ENCODE measurements at places on chromosomes 11 and 22.

GRCh38 chr11:33655842-33656600, 44.6 kb downstream of the C11orf91 start:
- no peak for DNase-seq

DNA sequence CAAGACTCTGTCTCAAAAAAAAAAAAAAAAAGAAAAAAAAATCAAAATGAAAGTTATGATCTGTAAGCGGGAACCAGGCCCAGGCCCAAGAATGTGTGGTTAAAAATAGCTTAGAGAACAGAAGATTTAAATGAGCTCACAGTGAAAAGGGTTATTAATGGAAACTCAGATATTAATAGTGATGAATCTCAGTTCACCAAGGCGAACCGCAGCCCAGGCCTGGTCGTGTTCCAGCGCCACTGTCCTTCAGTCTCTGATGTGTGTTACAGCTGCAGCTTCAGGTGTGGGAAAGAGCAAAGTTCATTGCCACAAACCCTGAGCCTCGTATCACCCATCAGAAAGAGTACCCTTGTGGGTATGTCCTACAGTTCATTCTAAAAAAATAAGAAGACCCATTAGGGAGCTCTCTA, 107.1 kb downstream of the GAB2 start:
- DNase-seq: no peak

DNA sequence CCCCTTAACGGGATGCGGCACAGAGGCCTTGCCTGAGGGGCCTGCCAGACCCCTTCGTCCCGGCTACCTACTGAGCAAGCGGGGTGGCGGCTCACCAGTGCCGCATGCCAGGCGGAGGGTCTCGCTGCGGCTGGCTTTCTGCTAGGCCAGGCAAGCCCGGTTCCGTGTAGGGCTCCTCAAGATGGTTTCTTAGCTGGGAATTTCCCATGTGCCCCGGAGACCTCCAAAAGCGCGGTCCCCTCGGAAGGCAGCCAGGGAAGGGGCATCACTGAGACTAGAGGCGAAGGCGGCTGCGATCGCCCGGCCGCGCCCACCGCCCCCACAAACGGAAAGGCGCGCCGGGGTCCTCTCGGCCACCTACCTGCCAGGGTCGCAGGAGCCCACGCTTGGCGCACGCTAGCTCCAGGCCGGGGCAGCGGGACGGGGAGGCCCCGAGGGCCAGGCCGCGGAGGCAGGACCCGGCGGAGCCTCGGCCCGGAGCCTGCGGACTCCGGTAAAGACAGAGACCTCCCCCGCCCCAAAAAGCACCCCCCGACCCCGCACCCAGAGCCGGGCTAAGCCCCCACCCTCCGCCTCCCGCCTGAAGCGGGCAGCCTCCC, 23.8 kb downstream of the MICAL3 start:
- peak; percentile 40 for DNase-seq

GRCh38 chr11:20368438-20368837, 4.9 kb downstream of the HTATIP2 start:
- DNase-seq: no peak

DNA sequence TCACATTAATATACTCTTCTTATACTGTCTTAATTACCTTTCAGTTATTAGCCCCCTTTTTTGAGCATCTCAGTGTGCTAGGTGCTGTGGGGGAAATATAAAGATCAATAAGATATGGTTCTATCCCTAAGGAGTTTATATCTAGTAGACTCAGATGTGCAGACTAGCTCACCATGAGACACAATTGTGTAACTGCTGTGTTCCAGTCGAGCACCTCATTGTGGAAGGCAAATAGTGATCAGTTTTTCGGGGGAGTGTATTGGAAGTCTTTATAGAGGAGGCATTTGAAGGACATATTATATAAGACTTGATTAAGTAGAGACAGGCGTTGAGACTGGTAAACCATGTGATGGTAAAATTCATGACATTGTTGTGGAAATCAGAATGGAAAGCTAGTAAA, 11.8 kb downstream of the PDE3B start:
- DNase-seq: no peak

DNA sequence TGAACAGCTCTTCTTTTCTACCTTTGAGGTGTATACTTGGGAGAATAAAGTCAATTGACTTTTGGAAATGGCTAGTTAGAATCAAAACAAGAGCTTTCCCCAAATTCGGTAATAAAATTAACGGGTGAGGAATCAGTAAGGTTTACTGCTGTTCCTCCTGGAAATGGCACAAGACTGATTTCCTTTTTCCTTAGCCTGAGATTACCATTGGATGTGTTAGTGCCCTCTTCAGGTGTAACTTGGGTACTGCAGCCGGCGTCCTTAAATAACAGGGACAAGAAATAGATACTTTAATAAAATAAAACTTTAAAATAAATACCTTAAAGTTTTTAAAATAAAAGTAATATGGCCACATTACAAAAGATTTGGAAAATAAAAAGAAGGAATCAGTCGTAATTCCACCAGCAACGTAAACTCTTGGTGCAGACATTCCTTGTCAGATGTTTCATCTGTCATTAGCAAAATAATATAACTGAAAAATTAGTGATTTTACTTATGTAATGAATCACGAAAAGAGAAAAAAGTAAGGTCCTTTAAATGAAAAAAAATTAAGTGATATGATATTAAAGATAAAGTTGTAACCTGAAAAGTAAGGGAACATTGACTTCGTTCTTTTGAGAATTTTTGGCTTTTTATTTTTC, 29.7 kb downstream of the ZFTA start:
- DNase-seq: peak; percentile 87

DNA sequence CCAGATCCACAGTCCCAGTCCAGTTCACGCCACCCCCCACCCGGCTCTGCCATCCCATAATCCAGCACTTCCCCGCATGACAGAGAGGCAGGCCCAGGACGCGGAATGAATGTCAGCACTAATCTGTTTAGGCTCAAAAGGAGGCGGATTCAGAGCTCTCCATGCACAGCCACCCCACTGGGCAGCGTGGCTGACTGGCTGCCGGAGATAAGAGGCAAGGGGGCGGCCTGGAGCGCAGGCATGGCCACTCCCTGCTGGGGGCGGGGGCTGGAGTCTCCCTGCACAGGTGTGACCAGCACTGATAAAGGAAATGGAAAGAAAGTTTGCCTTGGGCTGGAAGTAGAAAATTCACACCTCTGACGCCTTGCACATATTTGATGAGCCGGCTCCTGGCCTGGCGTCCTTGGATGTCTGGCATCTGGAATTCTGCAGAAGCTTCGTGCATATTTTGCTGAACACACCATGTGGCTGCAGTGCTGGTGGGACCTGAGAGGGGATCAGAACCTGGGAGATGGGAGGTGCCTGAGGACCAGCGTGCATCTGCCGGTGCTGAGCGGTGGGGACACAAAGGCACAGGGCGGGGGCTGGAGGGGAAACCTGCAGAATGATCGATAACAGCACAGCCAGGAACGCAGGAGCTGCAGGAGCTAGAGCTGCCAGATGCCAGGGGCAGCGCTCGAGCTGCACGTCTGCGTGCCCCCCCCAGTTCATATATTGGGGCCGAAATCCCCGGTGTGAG, 344.4 kb downstream of the CTTN start:
- no peak for DNase-seq

- no peak for DNase-seq
Observed at GRCh38 chr11:83004746-83005556, 66.7 kb downstream of the RAB30 start.

GRCh38 chr22:47257566-47257965, 495.1 kb downstream of the TBC1D22A start:
- no peak for DNase-seq

DNA sequence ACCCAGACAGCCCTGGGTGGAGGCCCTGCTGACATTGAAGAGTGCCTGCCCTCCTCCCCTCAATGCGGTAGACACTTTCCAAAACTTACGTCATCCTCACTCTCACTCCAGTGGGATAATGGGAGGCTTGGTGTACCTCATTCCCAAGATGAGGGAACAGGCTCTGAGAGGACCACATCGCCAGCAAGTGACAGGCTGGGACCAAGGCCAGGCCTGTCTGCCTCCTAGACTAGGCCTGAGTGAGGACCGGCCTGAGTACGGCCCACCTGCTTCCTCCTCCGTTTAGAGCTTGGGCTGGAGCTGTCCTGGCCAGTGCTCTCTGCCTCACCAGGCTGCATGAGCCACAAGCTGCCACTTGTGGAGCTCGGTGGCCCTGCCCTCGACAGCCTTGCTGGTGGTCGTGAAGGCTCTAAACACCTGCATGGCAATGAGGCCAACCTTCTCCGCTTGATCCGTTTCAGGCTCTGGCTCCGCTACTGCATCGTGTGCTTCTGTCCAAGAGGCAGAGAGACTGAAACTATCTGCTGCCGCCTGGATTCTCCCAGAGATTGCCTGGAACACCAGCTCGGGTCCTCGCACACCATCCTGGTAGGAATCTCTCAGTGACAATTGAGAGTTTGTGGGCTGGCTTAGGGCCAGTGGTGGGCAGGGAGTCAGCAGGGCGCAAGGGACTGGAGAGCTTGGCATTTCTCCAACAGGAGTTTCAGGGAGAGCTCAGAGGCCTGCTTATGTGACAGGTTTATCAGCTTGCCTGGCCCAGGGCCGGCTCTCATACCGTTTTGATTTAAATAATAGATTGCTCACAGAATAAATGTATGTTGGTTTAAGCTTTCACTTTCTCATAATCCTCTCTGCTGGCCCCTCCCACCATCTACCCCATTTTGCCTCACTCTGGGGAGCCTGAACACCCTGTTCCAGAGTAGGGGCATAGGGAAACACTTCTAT, 9.4 kb downstream of the LRRC75B start:
- DNase-seq: no peak

- no peak for DNase-seq
Observed at GRCh38 chr22:49777569-49778249, 50.0 kb downstream of the BRD1 start.

DNA sequence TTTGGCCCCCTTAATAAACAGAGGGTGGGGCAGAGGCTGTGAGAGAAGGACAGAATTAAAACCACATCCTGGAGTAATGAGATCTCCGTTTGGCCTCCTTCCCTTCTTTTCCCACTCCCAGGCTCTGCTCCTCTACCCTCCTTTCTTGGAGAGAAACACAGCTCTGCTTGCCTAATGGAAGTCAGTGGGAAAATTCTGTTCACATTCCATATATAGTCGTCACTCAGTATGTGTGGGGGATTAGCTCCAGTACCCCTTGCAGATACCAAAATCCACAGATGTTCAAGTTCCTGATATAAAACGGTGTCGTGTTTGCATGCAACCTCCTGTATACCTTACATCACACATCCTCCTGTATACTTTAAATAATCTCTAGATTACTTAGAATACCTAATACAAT, 37.6 kb upstream of the THY1 start:
- DNase-seq: no peak

DNA sequence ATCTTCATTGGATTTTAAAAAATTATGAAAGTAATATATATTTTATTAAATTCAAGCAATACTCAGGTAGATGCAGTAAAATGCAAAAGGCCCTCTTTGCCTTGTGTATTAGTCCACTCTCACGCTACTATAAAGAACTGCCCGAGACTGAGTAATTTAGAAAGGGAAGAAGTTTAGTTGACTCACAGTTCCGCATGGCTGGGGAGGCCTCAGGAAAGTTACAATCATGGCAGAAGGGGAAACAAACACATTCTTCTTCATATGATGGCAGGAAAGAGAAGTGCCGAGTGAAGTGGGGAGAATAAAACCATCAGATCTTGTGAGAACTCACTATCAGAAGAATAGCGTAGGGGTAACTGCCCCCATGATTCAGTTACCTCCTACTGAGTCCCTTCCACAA, 130.8 kb downstream of the HIPK3 start:
- DNase-seq: peak; percentile 76

DNA sequence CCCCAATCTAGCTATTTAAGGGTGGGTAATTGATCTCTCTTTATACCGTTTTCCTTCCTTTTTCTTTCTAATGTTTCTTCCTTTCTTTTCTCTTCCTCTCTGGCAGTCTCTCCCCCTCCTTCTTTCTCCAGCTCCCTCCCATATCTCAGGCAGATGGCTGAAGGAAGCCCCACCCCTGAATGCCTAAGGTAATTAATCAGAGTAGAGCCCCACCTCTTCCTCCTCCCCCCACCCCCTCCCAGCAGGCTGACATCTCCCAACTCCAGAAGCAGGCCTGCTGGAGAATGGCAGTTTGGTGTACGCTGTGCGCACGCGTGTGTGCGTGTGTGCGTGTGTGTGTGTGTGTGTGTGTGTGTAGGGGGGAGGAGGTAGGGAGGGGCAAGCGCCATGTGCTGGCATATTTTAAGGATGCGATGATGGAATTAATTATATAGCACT, 122.6 kb downstream of the APOL5 start:
- DNase-seq: peak; percentile 90

DNA sequence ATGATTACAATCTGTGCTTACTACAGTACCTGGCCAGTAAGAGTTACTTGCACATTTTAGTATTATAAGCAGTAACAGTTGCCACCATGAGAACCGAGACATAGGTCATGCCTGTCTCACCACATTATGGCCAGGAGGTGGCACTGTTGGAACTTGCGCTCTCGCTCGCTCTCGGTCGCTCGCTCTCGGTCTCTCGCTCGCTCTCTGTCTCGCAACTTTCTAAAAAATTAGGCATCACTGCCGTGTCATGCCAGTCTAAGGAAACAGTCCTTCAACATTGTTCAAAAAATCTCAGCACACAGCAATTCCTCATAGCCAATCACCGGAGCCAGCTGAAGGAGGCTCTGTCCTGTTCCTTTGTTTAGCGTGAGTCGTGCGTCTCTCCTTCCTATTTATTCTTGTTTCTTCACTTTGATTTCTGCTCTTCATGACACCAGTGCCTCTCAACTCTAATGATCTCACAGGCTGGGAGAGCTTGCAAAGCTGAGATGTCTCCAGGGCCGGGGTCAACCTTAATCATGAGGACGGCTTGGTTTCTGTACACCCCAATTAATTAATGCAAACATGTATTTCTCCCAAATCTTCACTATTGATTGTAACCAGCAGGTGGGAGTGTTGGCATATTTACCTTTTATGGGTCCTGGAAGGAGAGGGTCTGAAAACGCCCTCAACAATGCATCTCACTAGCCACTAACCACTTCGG, 6.3 kb upstream of the ADAMTS8 start:
- DNase-seq: peak; percentile 85

- no peak for DNase-seq
Observed at GRCh38 chr11:133123796-133124195, 408.5 kb downstream of the OPCML start.

GRCh38 chr11:86801364-86801763, 1.0 kb downstream of the PRSS23 start:
- no peak for DNase-seq

- DNase-seq: no peak
Observed at GRCh38 chr11:26549176-26549575, 22.9 kb downstream of the MUC15 start.

All from KBM-7 (cell line).